ENCODE measurements at places on chromosomes 7 and 10. TPM values are rescaled to one million over a fixed set of nuclear protein-coding genes. Genes with fewer than 3 reads are reported as not detected.

DNA sequence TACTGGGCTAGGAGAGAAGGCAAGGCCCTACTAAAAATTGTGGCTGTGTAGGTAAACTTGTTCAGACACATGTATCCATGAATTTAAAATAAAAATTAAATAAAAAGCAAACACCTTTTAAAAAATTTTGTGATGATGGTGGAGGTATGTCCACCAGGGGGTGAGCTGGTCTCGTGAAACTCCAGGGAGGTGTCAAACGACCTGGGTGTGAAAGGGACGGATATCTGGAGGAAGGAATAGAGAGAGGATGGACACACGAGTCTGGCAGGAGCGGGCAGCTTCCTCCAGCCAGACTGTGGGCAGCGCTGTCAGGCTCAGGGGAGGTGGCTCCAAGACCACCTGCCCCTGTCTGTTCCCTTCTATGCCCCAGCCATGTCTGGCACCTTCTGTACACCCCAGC is 34.8 kb upstream of the DMBT1 start:
- no peak for DNase-seq

DNA sequence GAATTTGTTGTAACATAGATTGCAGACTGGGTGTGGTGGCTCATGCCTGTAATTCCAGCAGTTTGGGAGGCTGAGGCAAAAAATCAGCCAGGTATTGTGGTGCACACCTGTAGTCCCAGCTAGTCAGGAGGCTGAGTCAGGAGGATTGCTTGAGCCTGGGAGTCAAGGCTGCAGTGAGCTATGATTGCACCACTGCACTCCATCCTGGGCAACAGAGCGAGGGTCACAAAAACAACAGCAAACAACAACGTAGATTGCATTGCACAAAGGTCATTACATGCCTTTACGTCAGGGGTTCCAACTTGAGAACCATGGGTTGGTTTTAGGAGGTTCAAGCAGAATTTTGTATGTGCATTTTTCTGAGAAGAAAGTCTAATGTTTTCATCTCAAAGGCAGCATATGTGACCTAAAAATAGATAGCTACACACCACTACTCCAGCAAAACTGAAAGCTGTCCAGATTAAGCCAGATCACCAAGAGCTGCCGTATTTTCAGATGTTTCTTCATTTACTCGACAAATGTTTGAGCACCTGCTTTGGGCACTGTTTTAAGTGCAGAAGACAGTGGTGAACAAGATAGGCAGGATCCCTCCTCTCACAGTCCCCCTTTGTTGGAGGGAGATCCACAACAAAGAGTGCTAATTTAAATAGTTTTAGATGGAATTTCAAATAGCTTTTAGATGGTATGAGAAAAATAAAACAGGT is 28.3 kb upstream of the CYP26C1 start:
- DNase-seq = no peak

DNA sequence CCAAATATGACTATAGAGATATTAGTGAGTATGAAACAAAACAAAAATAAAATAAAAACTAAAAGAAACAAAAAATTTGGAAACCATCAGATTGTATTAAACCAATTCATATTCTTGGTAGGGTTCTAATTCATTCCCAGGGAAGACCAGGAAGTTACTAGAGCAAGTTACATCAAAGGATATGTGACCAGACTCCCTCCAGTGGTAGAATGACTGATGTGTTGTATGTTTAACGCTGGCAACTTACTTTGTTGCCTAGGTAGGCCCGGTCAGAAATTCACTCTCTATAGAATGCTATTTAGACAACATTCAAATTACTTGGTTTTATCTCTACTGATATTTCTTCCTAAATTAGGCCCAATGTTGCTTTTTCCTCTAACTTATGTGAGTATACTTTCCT is 5.2 kb downstream of the PHYHIPL start:
- no peak for DNase-seq

- DNase-seq = no peak
These were observed 32.8 kb upstream of the PHF14 start for GRCh38 chr7:10940704-10941355.

- DNase-seq = no peak
These were observed 390.8 kb downstream of the POM121L12 start for GRCh38 chr7:53426145-53426750.

DNA sequence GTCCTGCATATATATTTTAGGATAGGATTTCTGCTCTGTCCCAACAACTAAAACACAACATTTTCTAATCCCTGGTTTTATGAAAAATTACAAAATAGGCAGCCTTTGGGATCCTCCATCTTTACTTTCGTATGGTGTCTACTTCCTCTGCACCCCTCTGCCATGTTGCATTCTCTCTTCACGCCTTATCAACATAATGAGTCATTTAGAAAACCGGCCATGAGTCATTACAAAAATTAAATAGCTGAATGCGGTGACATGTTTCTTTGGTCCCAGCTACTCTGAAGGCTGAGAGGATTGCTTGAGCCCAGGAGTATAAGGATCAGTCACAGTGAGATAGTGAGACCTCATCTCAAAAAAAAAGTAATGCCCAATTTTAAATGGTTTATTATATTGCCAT is 148.1 kb upstream of the CELF2 start:
- no peak for DNase-seq

PNLIP gene
- not detected for total RNA-seq
